ENCODE measurements at places on chromosomes 7 and 10.

- DNase-seq, result peak; percentile 28
Observed at GRCh38 chr7:142231716-142232115, 26.1 kb downstream of the PRSS58 start.

DNA sequence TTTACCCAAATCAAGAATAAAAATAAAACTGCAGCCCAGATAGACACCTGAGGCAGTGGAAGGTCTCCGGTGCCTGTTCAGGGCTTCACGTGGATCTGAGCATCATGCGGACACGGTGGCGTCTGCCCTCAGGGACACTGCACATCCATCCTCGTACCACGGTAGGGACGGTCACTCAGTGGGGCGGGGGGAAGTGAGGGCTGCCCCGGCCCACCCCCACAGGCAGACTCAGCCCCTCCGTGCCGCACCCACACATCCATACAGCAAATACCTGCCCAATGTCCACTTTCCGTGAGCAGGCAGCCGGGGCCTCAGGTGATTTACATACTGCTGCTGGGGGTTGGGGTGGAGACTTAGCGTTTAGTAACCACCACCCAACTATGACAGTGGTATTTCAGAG lies 207.8 kb downstream of the DIP2C start:
- DNase-seq, result no peak

- DNase-seq, result no peak
Observed at GRCh38 chr7:119270045-119270464, 1002.9 kb upstream of the KCND2 start.

DNA sequence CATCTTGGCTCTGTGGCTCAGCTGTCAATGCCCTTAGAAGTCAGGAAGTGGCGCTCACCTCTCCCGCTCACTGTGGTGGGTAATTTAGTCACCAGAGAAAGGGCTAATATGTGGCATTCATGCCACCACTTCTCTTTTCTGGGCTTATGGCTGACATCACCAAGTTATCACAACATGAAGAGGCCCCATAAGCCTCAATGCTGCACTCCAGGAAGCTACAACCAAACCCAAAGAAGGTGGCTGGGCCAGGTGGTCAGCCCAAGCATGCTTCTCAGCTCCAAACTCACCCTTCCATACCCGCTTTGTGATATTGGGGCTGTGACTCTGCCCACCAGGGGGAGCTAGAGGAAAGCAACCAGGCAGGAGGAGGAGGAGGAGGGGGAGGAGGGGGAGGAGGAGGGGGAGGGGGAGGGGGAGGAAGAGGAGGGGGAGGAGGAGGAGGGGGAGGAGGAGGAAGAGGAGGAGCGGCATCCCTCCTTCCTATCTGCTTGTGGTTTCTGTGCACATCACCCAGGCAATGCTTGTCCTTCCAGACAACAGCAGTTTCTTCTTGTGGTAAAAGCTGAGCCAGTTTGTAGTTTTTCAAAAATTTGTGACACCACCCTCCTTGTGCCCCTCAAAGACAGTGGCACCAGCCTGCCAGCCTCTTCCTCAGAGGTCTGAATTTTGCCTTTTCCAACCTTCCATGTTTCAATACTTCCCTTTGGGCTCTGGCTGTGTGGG lies 42.1 kb downstream of the CYP26A1 start:
- peak; percentile 58 for DNase-seq

GRCh38 chr10:69742928-69743602 lies 58.6 kb upstream of the COL13A1 start:
- DNase-seq, result no peak

DNA sequence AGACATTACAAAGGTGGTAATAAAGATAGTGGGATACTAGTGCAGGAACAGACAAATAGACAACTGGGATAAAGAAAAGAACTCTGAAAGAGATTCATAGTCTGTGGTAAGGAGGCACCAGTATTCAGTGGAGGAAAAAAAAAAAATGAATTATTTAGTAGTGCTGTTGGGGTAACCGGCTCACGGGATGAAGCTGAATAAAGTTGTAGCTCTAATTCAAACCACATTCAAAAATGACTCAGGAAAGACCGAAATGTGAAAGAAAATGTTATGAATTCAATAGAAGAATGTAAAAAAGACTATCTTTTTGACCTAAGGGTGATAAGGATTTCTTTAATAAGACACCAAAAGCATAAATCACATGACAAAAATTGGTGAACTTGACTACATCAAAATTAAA lies 83.1 kb upstream of the HABP2 start:
- DNase-seq, result no peak

DNA sequence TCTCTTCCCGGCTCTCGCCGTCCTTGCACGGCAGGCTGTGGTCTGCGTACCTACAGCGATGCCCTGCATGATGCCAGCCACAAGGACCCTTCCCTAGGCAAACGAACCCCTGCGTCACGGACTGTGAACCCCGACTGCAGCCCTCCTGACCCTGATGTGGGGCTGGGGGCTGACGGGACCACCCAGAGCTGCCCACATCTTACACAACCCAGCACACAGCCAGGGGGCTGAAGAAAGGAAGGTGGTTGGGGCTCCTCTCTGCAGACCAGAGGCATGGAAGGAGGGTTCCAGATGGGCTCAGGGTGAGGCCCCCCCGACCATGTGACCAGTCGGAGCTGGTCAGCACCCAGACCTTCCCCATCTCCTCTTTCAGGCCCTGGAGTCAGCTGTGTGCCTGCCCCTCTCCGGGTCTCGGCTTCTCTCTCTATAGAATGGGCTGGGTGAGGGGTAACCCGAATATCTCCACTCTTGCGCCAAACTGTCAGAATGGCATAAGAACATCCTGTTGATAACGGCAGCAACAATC lies 41.4 kb downstream of the EBF3 start:
- DNase-seq, result no peak

DNA sequence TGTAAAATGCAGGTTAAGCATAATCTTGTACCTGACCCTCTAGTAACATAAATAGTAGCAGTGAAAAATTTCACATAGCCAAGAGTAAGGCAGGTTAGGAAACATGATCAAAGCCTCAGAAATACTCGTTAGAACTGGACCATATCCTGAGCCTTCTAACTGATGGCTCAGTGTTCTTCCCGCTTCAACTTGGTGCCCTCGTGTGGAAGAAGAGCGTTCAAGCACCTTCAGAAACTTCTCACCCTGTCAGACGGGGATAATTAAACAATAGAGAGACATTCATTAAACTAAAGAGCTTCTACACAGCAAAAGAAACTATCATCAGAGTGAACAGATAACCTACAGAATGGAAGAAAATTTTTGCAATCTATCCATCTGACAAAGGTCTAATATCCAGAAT lies 124.5 kb downstream of the MYOF start:
- DNase-seq, result no peak

DNA sequence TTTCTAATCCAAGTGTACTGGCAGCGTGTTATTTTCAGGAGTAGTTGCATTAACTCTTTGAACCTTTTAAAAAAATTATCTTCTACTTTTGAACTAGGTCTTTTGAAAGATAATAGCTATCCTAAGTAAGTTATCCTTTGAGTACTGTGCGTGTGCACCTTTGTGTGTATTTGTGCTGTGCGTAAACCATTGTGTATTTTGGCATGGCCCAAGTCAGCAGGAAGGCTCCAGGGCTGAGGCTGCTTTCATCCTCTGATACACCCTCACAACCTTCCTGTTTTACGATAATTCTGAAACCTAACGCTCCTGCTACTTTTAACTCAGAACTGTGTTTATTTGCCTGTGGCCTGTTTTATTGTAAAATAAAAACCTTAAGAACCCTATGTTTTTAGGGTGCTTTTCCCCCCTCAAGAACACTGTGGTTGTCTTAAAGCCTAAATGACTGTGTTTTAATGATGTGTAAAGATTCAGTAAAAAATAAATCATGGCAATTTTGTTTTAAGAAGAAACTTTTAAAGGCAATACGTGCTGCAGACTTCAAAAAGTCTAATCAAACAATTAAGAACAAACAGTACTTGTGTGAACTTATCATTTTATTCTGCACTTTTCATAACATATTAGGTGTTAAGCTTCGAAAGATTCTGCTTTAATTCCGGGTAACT lies 57.5 kb downstream of the HDAC9 start:
- no peak for DNase-seq

GRCh38 chr10:103127241-103127640 lies 65.8 kb downstream of the NT5C2 start:
- DNase-seq, result no peak

DNA sequence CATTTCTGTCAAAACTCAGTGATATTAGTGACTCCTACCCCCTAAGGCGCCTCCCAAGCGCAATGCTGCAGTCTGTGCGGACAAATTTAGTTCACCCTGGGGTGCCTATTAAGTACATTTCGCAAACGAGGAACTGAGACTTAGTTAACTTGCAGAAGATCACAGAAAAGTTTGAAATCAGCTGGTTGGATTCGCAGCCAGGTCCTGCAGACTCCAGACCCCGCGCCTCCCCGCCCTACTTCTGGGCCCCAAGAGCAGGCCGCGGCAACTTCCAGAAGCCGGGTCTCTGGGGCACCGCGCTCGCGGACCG lies 588 bp downstream of the CYREN start:
- no peak for DNase-seq

- no peak for DNase-seq
Observed at GRCh38 chr10:49621561-49621960, 7.7 kb downstream of the CHAT start.

GRCh38 chr7:73831834-73832651 lies 1.2 kb downstream of the CLDN4 start:
- DNase-seq, result no peak

DNA sequence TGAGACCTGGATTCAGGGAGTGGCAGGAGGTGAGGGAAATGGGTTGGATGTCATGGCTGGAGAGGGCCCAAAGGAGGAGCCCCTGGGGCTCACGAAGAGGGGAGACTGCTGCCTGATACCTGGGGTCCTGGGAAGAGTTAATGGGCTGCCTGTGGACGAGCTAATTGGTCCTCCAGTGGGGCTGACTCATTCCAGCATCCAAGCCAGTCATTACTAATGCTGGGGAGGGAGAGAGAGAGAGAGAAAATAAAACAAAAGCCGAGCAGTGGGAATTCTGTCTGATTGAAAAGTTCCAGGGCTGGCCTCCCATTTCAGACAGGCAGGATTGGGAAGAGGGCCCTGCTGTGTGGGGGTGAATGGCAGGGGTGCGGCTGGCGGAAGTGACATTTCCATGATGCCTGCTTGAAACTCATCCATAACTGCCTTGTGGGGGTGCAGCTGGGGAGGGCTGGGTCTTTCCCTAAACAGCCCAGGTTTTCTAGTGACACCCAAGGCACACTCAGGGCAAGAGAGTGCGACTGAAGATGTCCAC lies 297.8 kb downstream of the RPS24 start:
- DNase-seq, result no peak

DNA sequence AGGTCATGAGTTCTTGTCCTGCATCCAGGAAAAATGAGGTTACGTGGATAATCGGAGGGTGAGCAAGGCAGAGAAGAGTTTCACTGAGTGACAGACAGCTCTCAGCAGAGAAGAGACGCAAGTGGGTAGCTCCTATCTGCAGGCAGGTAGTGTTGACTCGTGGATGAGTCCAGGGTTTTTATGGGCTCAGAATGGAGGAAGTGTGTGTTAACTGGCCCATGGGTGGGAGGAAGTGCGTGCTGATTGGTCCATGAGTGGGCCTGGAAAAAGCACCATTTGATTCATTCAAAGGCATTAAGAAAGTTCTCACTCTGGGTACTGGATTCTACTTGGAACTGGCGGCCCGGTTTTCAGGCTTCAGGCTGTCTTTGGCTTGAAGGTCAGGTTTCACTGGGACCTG lies 4.8 kb upstream of the DMTF1 start:
- no peak for DNase-seq
